Activated CD8-positive, alpha-beta memory T cell treated with anti-CD3 and anti-CD28 coated beads for 1 hour (primary cell): ENCODE measurements at places on chromosomes 5 and 9.

DNA sequence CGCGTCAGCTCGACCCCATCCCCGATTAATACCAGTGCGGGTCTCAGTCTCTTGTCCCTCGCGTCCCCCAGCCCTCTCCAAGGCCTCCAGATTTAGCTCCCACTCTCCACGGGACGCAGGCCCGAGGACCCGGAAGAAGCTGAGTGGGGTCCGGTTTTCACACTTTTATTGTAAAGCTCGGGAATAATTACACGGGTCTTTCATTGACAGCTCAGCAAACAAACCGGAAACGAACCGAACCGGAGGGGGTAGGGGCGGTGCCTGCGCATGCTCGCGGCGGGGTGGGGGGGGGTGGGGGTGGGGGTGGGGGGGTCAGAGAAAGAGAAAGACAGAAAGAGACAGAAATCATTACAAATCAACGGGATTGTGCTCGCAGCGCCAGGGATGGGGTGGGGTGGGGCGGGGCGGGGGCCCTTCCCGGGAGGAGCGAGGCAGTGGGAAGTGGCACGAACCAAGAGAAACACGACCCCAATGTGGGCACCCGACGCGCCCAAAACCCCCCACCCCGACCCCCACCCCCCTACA, 27.9 kb downstream of the PCDH1 start:
- no peak for DNase-seq

GRCh38 chr5:93578813-93579691, 2.0 kb downstream of the NR2F1-AS1 start:
- no peak for DNase-seq

DNA sequence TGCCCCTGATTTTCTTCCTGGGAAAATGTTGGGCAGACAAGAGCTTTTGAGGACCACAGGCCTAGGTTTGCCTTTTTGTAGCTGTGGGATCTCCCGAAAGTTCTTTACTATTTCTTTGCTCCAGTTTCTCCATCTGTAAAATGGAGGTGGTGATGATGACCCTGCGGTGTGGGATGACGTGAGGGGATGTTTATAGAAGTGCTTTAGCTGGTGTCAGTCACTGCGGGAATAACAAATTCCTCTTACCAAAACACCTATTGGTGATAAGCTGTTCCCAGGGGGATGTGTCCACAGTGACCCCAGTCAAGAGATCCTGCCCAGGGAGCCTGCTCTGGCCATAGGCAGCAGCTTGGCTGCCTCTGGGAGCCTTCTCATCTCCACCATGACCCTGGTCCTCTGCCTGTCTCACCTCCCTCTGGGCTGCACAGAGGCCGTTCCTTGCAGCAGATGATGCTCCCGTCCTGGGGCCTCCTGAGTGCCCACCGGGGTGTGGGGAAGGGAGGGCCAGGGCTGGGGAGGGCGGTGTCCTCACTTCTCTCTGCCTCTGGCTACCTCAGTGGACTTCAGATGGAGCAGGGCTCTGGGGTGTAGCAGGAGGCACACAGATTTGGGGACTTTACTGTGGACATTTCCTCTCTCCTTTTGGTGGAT, 77.2 kb downstream of the COL15A1 start:
- no peak for DNase-seq

GRCh38 chr9:136295055-136295454, 8.8 kb downstream of the CCDC187 start:
- DNase-seq = no peak

GRCh38 chr5:127940854-127941253, 142.7 kb upstream of the SLC12A2 start:
- no peak for DNase-seq

GRCh38 chr5:153896701-153897100, 142.0 kb downstream of the FAM114A2 start:
- no peak for DNase-seq

GRCh38 chr5:148864113-148864841, 37.9 kb downstream of the ADRB2 start:
- DNase-seq = no peak

DNA sequence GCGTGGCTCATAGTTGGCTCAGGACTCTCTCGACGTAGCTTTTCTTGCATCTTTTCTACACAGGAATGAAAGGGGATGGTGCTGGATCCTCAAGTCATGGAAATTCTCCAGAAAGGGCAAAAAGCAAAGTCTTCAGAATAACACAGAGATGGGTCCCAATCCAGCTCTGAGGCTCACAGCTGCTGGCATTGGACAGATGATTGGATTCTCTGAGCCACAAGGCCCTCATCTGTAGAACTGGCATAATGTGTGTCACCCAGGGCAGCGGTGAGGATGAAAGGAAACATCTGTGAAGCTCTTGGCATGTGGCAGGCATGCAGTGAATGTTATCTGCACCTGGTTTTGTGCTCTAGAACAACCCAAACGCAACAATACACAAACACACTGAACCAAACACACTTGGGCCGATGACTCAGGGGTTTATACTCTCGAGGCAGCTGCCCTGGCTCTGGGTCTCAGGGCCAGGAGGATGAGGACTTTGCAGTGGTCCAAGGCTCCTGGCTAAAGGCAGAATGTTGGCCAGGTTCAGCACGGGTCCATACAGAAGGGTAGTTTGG, 64.0 kb upstream of the UBTD2 start:
- DNase-seq = no peak

DNA sequence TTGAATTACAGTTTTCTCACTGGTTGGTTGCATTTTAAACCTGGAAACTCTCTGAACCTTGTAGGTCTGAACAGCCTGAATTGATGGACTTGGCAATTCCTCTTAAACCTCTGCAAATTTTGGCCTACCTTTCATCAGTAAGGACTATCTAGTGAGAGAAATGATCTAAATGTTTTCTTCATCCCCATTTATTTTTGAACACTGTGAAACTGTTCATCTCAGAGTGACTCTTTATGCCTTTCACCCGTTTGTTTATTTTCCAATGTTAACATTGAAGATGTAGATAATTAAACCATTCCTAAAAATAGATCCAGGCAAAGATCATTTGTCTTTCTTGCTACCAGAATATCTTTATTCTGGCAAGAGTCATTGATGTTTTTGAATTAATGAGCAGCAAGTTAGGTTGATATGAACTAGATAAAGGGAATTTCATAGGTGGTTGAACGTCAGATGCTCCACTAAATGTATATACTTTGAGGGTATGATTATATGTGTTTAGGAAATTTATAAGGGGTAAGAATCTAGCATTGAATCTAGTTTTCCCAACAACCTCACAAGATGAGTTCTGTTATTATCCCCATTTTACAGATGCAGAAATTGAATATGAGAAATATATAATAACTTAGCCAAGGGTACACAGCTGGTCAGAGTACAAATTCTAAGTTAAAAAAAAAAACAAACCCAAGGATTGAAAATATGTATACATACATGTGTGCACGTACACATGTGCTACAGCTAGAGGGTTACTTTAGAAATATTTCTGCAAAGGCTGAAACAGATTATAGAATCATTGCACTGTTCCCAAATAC, 3.4 kb downstream of the CPEB4 start:
- no peak for DNase-seq

DNA sequence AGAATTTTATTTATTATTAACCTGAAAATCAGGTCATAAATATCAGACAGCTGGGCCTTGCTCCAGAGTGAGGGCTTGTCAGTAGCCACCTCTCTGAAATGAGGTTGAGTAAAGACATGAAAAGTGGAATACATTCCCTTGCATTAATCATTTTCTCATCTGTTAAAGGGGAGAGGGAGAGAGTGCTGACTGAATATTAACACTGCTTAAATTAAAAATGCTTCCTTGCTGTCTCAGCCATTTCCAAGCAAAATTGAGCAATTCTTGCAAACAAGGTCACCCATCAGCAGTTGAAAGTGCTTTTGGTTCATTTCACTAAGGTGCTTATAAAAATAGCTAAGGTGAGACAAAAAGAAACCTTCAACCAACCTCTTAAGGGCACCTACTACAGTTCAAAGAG, 102.8 kb downstream of the CMYA5 start:
- DNase-seq = no peak

- DNase-seq = no peak
Observed at GRCh38 chr5:84372066-84372695, 12.5 kb downstream of the EDIL3 start.

DNA sequence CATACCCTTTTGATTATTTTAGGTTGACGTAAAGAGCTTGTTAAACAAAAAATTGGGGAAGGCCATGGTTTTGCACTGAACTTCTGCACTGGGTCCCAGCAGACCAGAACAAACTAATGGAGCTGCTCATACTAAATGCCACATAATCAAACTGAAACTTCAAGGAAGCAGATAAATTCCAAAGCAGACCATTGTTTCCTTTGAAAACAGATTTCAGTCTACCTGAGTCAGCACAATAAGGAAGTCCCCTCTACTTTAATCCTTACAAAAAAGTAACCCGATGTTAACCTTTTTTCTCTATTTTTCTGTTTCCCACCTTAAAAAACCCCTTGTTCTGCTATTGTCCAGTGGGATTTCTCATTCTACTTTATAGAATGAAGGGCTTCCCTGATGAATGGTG, 39.2 kb downstream of the WDR36 start:
- DNase-seq = no peak

DNA sequence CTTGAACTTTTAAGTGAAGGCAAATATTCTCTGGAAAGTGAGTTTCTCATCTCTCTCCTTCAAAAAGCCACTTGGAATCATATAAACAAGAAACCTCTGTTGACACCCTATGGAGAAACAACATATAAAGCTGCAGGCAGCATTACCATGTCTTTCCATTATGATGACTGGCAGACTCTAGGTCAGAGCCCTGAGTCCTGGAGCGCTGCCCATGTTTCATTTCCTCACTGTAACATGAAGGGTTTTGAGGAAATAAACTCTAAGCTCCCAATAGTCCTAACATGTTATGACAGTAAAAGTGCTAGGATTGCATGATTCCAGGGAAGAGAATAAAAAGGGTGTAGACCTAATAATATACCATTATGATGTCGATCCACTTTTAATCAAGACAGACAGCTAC, 220.6 kb downstream of the CTNND2 start:
- DNase-seq = no peak

- DNase-seq = no peak
Observed at GRCh38 chr9:27818348-27818747, 245.1 kb upstream of the C9orf72 start.

GRCh38 chr5:123174916-123175481, 86.0 kb downstream of the PRDM6 start:
- no peak for DNase-seq

DNA sequence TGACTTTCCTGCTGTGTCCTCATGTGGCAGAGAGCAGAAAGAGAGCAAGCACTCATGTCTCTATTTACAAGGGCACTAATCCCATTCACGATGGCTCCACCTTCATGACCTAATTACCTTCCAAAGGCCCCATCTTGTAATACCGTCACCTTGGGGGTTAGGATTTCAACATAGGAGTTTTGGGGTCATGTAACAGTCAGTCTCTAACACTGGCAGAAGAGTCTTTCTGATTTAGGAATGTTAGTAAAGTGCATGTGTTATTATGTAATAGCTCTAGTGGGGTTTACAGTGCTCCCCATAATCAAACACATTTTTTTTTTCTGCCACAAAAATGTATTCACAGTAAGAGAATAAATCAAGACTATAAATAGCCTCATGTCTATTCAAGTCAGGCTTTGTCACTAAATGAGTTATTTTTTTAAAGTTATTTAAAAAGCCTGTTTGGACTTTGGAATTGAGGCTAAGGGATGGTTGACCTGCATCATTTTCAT, 19.1 kb downstream of the GALNT10 start:
- no peak for DNase-seq

GRCh38 chr5:2691530-2691929, 59.9 kb downstream of the IRX2 start:
- no peak for DNase-seq

GRCh38 chr5:71892641-71893365, 173.7 kb downstream of the CARTPT start:
- no peak for DNase-seq

DNA sequence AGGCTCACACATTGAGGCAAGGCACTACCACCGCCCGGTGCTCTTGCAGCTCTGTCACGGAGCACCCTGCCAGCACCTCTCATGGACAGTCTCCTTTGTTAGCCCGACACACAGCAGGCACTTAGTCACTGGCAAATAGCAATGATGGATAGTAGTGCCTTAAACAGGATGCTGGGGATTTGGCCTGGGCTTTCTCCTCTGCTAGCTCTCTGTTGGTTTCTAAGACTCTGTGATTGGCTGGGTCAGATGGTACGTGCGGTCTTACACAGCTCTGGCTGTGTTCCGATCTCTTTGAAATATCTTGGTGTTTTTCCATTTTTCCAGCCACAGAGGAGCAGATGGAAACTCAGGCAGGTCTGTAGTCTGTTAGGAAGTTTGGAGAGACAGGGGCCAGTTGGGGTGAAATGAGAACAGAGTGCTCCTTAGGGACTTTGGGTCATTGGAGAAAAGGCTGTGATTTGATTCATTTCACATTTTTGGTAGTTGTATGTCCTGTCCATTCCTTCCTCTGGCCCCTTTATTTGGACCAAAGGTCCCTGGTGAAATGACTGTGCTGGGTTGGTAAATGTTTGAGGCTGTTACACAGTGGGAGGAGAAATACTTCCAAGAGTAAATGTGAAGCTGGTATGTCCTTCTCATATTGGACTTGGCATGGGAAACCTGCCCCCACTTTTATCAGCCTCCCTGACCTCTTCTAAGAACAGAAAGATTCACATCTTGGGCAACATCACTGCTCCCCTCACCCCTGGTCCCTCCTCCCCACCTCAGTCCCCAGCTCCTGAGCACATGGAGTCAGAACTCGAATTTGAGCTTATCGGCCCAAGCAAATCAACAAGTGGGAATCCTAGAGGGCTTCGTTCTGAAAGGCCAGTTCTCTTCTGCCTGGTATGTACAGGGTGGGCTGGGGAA, 3.4 kb downstream of the SMIM3 start:
- no peak for DNase-seq

- no peak for DNase-seq
Observed at GRCh38 chr9:36597412-36598178, 24.9 kb downstream of the MELK start.

- DNase-seq = no peak
Observed at GRCh38 chr9:74120061-74120460, 377.1 kb upstream of the RORB start.

GRCh38 chr9:70861376-70861775, 260.0 kb downstream of the TRPM3 start:
- DNase-seq = no peak

GRCh38 chr5:43192558-43193180, 644 bp downstream of the NIM1K start:
- no peak for DNase-seq

- DNase-seq = no peak
Observed at GRCh38 chr9:119736491-119737454, 367.5 kb upstream of the BRINP1 start.

- DNase-seq = peak; percentile 33
Observed at GRCh38 chr5:52725065-52725746, 62.5 kb upstream of the ITGA1 start.

DNA sequence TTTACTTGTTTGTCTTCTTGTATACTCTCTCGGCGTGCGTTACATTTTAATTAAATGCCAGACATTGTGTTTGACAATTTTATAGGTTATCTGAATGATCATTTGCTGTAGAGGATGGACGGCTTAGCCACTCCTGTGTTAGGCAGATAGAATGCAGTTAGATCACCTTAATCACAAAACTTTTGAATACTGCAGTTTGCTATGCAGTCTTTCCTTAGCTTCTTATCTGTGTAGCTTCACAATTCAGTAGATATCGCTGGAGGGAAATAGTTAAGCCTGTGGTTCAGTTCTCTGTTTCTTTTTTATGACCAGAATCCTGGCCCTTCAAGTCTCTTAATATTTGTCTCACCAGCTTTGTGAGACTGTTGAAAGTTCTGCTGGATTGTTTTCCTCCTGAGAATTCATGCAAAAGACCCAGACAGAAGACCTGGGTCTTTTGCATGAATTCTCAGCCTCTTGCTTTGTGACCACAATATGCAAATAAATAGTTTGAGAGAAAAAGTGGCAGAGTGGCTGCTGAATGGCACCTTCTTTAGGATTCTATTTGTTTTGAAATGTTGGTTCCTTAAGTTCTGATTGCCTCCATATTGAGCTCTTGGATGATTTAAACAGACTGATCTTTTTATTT, 40.2 kb downstream of the RASA1 start:
- DNase-seq = no peak
